ENCODE measurements at places on chromosomes 7 and 10.

DNA sequence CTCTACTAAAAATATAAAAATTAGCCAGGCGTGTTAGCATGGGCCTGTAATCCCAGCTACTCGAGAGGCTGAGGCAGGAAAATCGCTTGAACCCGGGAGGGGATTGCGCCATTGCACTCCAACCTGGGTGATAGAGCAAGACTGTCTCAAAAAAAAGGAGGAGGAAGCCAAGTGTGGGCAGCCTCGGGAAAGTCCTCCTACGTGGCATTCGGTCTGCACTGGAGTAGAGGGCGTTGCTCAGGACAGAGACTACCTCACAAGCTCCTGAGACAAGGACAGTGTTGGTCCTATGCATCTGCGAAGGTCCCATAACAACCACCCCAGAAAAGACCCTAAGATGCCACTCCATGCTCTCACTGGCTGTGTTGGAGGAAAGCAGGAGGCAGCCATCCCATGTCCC is 10.0 kb upstream of the SERPINE1 start:
- no peak for DNase-seq

DNA sequence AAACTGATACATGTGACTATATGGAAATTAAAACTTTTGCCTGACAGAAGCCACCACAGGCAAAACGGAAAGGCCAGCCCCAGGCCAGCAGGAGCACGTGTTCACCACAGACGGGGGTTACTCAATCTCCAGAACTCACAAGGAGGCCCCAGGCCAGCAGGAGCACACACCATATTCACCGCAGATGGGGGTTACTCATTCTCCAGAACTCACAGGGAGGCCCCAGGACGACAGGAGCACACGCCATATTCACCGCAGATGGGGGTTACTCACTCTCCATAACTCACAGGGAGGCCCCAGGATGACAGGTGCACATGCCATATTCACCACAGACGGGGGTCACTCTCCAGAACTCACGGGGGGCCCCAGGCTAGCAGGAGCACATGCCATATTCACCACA is 61.5 kb downstream of the NKX6-2 start:
- DNase-seq: no peak

DNA sequence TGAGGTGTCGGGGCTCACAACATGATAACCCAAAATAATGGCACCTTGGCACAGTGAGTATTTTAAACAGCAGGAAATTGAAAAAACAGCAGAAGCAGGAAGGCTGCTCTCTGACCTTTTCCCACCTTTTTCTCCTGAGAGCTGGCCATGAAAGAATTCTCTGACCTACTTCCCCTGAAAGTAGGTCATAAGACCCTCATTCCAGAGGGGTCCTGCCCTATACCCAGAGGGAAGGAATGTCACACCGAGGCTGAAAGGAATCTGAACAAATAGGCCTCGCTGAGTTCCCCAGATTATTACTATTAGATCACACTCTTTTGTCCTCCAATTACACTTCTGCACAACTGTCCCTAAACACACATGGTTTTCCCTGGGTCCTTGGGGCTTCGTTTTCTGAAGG is 18.8 kb downstream of the CPVL start:
- no peak for DNase-seq

DNA sequence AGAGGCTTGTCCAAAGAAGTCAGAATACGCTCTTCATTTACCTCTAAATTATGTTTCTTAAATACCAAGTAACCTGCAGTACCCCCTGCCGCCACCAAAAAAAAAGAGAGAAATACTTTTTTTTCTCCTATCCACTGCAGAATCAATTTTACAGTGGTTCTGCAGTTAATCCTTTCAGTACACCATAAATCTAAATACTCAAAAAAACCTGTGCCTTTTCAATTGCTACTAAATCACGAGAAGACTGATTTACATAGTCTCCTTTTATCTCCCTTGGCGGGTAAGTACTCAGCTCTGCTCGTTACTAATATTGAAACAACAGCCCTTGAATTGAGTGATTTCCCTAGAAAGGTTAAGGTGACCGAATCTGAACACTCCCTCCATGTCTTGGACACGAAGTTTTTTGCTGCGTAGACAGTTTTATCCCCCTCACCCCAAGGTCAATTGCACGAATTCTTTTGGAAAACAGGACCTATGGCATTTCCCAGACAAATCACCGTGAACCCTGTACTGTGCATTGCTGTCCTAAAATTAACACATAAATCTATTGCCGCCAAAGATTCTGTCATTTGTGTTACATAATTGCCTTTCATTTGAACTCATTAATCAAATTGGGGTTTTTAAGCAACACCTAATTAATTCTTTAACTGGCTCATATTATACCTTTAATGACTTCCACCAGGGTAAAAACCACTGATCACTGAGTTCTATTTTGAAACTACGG is 512 bp upstream of the VIM start:
- DNase-seq: no peak

DNA sequence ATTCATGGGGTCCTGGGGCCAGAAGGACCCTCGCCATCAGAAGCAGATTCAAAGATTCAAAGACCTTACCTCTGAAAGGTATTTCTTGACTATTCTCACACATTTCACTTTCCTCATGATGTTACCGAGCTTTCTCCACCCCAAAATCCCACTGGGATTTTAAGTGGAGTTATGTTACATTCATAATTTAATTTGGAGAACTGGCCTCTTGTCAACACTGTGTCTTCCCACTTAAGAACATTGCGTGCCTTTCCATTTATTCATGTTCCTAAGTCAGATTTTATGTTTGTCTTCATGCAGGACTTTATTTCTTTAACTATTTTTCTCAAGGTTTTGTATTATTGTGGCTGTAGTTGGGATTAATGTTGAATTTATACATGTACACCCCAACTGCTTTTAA is 123.5 kb upstream of the BMPER start:
- DNase-seq: no peak
